ENCODE measurements at places on chromosomes 6 and 20.

DNA sequence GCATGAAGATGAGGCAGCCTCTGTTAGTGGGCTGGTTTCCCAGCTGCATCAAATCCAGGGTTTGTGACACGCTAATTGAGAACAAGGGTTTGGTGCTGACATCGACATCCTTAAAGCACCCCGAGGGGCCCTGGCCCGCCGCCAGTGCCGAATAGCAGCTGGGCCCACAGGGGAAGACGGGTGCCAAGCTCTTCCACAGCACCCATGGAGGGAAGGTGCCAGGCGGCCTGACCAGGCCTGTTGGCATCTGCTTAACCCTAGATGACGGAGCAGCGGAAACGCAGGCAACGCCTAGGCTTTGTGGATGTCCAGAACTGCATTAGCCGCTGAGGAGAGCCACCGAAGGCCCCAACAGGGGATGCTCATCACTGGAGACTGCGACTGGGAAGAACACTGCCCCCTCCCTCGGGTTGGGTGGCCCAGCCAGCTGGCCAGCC, 16.0 kb downstream of the UQCC2 start:
- no peak for DNase-seq

GRCh38 chr6:115982453-115982852, 78.2 kb downstream of the FRK start:
- DNase-seq: no peak

DNA sequence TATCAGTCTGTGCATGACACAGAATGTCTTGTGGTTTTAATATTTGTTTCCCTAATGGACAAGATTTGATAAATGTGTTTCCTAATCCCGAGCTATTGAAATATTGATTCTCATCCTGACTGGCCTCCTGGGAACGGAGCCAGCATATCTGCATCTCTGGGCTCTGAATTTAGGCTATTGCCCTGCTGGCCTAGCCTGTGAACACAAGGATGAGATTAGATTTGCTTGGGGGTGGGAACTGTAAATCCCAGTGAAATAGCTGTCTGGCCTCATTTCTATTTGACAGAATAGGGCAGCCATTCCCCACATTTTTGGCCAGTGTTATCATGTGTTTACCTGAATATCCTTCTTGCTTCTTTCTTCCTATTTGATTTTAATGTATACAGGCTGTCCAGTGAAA, 198.4 kb upstream of the SOX4 start:
- no peak for DNase-seq

DNA sequence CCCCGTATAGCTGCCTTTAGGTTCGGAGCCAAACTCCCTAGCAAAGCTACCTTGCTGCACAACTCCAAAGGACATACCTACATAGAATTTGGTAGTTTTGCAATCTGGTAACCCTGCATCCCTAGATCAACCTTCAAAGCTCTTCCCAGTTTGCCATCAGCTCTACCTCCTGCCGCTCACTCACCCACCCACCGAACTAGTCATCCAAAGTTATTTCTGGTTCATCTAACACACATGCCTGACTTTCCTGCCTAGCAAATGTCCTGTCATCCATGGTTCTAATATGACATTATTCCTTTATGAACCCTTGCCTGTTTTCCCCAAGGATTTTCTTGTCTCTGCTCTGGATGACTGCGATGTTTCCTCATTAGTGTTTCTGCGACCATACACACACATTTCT, 21.6 kb downstream of the SPAG4 start:
- no peak for DNase-seq

GRCh38 chr20:17694767-17695166, 5.0 kb upstream of the BANF2 start:
- no peak for DNase-seq

- DNase-seq: no peak
Measured at GRCh38 chr6:14353798-14354197, 236.2 kb downstream of the CD83 start.

DNA sequence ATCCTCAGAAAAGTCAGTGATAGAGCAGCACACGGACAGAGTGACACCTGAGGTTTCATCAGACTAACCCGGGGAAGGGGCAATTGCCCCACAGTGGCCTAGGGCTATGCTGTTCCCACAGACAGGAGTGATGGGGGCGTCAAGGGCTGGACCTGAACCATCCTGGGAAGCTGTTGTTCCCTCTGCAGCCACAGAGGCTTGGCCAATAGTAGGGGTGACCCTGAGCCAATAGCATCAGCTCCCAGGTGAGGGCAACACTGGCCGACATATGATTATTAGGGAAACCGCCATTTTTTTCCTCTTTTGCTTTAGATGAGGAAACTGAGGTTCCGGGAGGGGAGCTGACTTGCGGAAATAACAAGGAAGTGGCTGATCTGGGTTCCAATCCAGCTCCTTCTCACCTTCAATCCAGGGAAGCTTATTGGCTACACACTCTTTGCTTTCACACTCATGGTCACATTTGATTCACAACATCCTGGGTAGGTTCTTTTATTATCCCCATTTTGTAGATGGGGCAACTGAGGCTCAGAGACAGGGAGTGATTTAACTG, 126.0 kb downstream of the BMP7 start:
- DNase-seq: no peak

- no peak for DNase-seq
Measured at GRCh38 chr6:82741325-82741995, 324.2 kb downstream of the UBE3D start.

DNA sequence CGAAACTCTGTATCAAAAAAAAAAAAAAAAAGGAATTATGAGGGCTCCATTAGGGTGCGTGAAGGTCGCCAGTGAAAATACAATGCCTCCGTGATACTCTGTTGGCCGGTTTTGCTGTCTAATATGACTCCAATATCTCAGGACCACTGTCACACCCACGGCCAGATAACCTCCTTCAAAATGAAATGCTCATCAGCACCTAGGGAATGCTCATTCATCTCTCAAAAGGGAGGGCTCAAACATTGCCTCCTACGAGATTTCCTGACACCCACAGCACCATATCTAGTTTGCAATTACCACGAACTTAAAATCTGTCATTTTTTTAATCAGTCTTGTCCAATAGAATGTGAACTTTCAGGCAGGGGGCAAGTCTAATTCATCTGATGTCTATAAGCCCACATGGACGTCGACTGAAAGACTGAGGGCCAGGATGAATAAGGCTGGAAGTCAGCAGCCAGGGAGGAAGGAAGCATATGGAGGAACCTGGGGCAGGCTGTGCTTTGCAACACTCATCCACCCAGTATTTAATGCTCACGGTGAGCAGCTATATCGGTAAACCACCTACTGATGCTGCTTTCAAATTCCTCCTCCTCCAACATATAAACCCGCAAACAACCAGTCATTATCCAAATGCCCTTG, 42.8 kb downstream of the MAP3K5 start:
- no peak for DNase-seq

DNA sequence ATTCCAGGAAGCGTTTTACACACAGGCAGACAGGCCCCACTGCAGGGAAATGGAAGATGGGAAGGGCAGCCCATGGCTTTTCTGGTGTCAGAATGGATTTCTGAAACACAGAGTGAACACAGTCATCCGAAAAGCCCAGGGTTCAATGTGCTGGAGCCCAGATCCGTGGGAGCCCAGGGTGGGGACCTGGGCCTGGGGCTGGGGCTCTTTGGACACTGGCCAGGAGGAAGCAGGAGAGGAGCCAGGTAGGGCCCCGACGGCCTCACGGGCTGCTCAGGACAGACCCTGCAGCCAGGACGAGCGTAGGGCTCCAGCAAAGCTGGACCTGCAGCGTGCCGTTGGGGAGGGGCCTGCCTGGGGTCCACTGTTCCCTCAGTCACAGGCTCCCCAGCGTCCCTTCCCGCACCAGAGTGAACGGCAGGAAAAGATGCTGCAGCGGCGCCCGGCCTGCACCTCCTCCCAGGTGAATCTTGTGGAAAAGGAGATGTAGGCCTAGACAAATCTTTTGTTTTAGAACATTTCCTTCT, 24.3 kb upstream of the LSM14B start:
- no peak for DNase-seq

DNA sequence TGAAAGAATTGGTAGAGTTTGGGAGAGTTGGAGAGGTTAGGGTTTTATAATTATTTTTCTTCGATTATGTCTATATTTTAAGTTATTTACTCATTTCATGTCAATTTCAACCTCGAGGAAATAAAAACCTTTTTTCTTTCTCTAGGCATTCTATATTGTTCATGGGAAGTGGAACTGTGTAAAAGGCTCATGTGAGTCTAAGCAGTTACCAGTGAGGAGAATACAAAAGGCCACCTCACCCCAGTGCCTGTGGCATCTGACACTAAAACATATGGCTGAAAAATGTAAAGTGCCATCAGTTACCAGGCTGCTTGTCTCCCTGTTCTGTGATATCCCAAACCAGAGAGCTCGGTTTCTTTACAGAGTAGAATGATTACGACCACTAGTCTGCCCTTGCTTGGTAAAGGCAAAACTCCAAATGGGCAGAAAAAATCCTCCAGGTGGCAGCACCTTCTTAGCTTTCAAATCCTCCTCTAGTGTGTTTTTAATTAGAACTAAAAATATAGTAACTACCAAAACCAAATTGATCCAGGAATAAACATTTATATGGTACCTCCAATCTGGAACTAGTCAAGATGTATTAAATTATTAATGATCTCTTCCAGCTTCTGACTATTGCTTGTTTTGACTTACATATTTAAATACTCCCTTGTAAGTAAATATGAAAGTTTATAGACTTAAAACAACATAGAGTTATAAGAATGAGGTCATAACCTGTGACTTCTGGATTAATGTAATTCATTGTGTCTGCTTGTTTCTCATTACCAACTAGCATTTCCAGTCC, 122.6 kb upstream of the MCHR2 start:
- DNase-seq: peak; percentile 79

DNA sequence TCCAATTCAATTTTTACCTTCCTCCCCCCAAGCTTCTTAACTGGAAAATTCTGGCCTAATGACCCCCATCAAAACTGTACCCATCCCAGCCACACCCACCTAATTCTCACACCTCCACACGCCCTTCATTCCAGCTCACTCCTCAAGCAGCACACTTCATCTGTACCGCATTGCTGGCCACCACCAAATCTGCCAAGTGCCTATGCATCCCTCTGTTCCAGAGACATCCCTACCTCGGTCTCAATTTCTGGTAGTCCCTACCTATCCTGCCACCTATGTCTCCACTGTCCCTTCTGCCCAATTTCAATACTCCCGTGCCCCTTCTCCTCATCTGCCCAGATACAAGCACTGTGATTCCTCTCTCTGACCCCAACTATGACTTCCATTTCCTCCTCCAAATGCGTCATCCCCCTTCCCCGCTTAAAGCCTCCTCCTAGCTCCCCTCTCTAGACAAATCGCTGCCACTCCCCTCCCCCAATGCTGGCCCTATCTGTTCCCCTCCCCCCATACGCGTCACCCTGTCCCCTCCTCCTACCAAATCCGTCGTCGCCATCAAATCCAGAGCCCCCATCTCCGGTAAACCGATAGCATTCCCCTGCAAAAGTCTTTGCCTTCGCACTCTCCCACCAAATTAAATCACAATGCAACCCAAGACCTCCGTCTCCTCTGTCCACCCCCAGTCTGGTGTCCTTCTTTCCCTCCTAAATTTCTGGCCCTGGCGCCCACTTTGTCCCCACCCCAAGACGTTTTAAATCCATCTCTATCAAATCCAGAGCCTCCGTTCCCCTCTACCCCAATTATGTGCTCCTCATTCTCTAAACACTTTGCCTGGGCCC, 1.2 kb downstream of the MTCH1 start:
- DNase-seq: peak; percentile 77

GRCh38 chr6:74091136-74091793, 395.3 kb downstream of the CD109 start:
- DNase-seq: peak; percentile 63

All from RKO (cell line).